ENCODE measurements at places on chromosomes 3 and 15.

GRCh38 chr3:110301781-110302180 lies 769.8 kb upstream of the NECTIN3 start:
- DNase-seq, result no peak
- H3K27me3 ChIP-seq, result no peaks in the 10 kb centered on the region
- no peaks in the 10 kb centered on the region for H3K36me3 ChIP-seq
- H3K4me3 ChIP-seq, result no peak overlapping the region
- H3K27ac ChIP-seq, result no peak overlapping the region

- no peaks in the 10 kb centered on the region for H3K4me1 ChIP-seq
- H3K36me3 ChIP-seq, result peaks cover 3% of the 10 kb centered on the region
- no peak for DNase-seq
- H3K4me3 ChIP-seq, result no peak overlapping the region
Observed at GRCh38 chr15:67468416-67468815, 52.5 kb upstream of the C15orf61 start.

DNA sequence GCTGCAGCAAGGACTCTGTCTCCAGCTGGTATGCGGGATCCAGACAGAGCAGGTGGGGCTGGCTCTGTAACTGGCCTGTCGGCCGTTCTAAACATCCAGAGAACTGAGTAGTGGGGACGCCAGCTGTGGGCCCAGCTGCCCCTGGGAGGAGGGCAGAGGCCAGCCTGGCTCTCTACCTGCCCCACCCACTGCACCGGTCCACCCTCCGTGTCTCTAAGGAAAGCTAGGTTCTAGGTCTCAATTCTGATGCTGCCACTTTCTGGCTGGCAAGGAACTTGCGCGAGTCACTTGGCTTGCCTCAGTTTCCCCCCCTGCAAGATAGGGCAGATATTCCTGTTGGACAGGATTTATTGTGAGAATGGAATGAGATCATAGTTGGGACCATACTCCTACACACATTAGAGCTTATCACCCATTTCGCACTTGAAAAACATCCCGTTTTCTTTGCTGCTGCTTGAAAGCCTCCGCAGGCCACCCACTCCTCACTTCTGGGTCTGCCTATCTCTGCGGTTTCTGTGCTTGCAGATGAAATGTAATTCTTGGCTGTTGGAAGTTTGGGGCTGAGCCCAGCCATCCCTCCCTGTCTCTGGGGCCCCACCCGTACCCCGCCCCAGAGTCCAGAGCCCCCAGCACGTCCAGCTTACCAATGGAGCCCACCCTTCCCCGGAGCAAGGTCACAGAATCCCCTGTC lies 65.8 kb downstream of the IQSEC1 start:
- DNase-seq, result no peak
- peaks cover 16% of the 10 kb centered on the region for H3K36me3 ChIP-seq
- no peak overlapping the region for H3K4me3 ChIP-seq
- H3K27me3 ChIP-seq, result no peaks in the 10 kb centered on the region
- H3K4me1 ChIP-seq, result peaks cover 81% of the 10 kb centered on the region

- H3K4me3 ChIP-seq, result no peak overlapping the region
- peaks cover 3% of the 10 kb centered on the region for H3K27me3 ChIP-seq
- peaks cover 5% of the 10 kb centered on the region for H3K4me1 ChIP-seq
Observed at GRCh38 chr3:193905541-193906396, 230.2 kb upstream of the HES1 start.

DNA sequence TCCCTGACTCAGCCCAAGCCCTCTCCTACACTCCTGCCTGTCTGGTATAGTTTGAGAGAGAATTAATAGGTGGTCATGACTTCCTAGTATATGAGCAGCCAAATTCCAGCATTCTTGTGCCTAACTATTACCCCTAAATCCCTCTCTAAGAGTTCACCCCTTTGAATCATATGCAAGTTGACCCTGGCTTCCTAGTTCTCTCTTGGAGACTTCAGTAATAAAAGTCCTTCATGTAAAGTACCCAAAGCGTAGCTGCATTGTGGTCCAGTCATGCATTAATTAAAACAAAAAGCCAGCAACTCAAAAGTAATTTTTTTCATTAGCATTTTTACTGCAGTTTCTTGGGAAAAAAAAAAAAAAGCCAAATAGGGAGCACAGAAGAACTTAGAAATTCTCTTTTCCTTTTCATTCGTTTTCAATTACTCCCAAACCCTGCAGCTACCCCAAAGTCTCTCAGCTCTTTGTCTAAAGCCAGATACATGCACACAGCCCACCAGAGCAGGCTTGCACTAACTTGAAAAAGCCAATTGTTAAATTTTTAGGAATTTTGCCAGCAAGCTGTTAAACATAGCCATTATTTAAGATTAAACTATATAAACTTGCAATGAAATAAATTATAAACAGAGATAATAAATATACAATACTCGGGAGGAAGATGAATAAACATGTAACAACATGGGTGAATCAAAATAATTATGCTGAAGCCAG lies 50.1 kb upstream of the STT3B start:
- peaks cover 3% of the 10 kb centered on the region for H3K27me3 ChIP-seq
- H3K27ac ChIP-seq, result no peak overlapping the region
- DNase-seq, result no peak

- no peak overlapping the region for H3K4me3 ChIP-seq
- H3K27ac ChIP-seq, result no peak overlapping the region
- peaks cover 17% of the 10 kb centered on the region for H3K27me3 ChIP-seq
- DNase-seq, result no peak
Observed at GRCh38 chr3:11059090-11059798, 66.7 kb downstream of the SLC6A1 start.

GRCh38 chr3:11631820-11632219 lies 11.9 kb downstream of the VGLL4 start:
- H3K27me3 ChIP-seq, result no peaks in the 10 kb centered on the region
- H3K27ac ChIP-seq, result peak overlapping the region; percentile 19
- no peak for DNase-seq
- no peak overlapping the region for H3K4me3 ChIP-seq
- H3K36me3 ChIP-seq, result peaks cover 9% of the 10 kb centered on the region
- peaks cover 35% of the 10 kb centered on the region for H3K4me1 ChIP-seq

GRCh38 chr15:58010983-58011382 lies 54.5 kb downstream of the ALDH1A2 start:
- H3K4me3 ChIP-seq, result no peak overlapping the region
- H3K27me3 ChIP-seq, result peaks cover 3% of the 10 kb centered on the region
- no peaks in the 10 kb centered on the region for H3K4me1 ChIP-seq
- no peak for DNase-seq
- H3K27ac ChIP-seq, result no peak overlapping the region
- no peaks in the 10 kb centered on the region for H3K36me3 ChIP-seq

GRCh38 chr3:136250903-136251460 lies 842 bp downstream of the PCCB start:
- H3K36me3 ChIP-seq, result peaks cover 4% of the 10 kb centered on the region
- H3K4me3 ChIP-seq, result peak overlapping the region; percentile 92
- peaks cover 22% of the 10 kb centered on the region for H3K4me1 ChIP-seq
- peak overlapping the region; percentile 92 for H3K27ac ChIP-seq
- H3K27me3 ChIP-seq, result no peaks in the 10 kb centered on the region

DNA sequence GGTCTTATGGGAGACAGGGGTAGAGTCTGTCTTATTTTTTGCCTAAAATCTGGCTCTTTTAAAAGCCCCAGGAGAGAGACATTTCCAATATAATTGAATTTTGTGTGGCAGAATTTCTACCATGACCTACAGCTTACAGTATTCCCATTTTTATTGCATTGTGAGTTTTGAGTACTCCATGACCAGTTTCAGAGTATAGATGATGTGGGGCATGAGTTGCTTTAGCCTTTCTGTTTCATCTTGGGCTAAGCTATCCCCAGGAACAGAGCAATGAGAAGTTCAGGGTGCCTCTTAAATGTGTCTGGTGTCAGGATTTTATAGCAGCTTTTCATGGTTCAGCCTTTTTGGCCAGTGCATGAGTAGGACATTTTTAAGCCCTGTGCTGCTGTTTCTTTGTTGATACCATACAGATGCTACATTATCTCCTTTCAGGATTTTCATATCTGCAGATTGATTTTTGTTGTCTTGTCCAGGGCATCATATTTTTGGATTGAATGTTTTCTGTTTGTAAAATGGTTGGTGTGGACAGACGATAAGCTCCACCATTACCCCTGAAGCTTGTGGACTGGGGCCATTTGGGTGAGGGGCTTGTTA lies 3.5 kb downstream of the ABHD2 start:
- peaks cover 34% of the 10 kb centered on the region for H3K4me1 ChIP-seq
- DNase-seq, result no peak
- peak overlapping the region; percentile 86 for H3K4me3 ChIP-seq
- H3K36me3 ChIP-seq, result peaks cover 4% of the 10 kb centered on the region
- H3K27me3 ChIP-seq, result no peaks in the 10 kb centered on the region
- peak overlapping the region; percentile 97 for H3K27ac ChIP-seq

- H3K27ac ChIP-seq, result no peak overlapping the region
- no peak overlapping the region for H3K4me3 ChIP-seq
- no peak for DNase-seq
- peaks cover 3% of the 10 kb centered on the region for H3K27me3 ChIP-seq
Observed at GRCh38 chr15:47794252-47794914, 77.1 kb downstream of the SEMA6D start.

DNA sequence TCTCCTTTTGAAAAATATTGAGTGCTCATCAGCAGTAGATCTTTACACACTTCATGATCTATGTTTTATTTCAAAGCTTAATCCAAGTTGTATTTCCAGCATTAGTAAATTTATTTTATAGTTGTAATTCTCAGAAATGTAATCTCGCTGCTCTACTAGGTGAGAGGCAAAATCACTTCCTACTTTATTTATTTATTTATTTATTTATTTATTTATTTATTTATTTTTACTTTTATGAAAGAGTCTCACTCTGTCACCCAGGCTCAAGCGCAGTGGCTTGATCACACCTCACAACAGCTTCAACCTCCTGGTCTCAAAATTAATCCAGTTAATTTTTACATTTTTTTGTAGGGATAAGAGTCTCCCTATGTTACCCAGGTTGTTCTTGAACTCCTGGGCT lies 127.9 kb downstream of the CHL1 start:
- no peaks in the 10 kb centered on the region for H3K4me1 ChIP-seq
- no peak overlapping the region for H3K27ac ChIP-seq
- no peak overlapping the region for H3K4me3 ChIP-seq
- DNase-seq, result no peak

DNA sequence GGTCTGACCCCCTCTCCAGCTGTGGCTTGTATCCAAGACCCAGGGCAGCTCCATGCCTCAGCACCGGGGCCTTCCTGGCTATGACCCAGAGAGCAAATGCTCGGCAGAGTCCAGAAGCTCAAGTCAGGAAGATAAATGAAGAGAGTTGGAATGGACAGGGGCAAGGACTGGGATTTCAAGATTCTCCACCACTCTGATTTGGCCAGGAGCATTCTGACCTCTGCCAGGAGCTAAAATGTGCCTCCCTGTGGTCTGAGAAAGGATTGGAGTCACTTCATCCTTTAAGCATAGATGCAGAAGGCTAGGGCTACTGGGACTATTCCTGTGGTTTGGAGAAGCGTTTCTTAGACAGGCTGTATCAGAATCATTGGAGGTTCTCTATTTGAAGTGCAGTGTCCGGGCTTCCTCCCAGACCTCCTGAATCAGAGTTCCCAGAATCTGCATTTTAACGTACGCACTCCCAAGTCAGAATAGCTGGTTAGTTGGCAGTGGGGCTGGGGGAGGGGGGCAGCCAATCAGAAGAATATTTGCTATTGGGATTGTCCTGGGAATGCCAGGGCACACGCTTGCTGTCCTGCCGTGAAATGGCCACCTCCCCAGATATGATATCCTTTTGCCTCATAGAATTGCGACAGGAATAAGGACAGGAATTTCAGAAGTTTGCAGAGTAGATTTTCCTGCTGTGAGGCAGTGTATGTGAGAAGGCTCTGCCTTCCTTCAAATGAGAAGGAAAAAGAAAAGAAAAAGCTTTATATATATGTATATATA lies 57.4 kb downstream of the HRH1 start:
- peaks cover 2% of the 10 kb centered on the region for H3K4me1 ChIP-seq
- H3K27ac ChIP-seq, result no peak overlapping the region
- H3K36me3 ChIP-seq, result no peaks in the 10 kb centered on the region
- H3K4me3 ChIP-seq, result no peak overlapping the region
- peaks cover 11% of the 10 kb centered on the region for H3K27me3 ChIP-seq
